Posterior vena cava (tissue), 2 donors: ENCODE measurements at places on chromosomes 6 and 20.
A peak's percentile ranks its signal among the peaks of the same experiment; 100 is the strongest.

GRCh38 chr20:33372993-33373441 is 28.3 kb downstream of the CDK5RAP1 start:
- DNase-seq: no peak

GRCh38 chr6:133157995-133158394 is 83.2 kb upstream of the EYA4 start:
- no peak for DNase-seq

GRCh38 chr20:13868331-13868730 is 83.5 kb downstream of the NDUFAF5 start:
- peak; percentile 83 for DNase-seq

GRCh38 chr6:139392794-139393193 is 18.3 kb upstream of the CITED2 start:
- DNase-seq: no peak

GRCh38 chr20:329851-330232 is 4.5 kb downstream of the SOX12 start:
- DNase-seq: peak; percentile 62

- DNase-seq: no peak
Measured at GRCh38 chr6:168190646-168191443, 111.8 kb upstream of the FRMD1 start.

DNA sequence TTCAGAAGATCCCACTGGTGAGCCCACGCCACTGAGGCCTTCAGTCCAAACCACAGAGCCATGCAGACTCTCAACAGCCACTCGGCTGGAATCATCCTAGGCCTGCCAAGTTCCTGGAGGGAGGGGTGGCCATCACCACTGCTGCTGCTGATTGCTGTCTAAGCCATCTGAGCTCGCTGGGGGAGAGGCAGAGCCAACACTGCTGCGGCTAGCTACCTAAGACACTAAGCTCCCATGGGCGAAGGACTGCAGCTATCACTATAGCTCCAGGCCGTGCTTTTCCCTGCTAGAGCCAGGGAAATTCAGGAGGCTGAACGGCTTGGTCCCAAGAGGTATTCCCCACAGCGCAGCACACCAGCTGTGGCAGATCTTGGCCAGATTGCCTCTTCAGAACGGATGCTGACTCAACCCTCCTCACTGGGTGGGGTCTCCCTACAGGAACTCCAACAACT is 73.6 kb downstream of the TBC1D32 start:
- no peak for DNase-seq

GRCh38 chr20:53141201-53142050 is 169.3 kb downstream of the TSHZ2 start:
- DNase-seq: no peak
